Activated effector memory CD4-positive, alpha-beta T cell treated with anti-CD3 and anti-CD28 coated beads, Interleukin-2, amount 50 U/mL, for 16 hours (primary cell): ENCODE measurements at places on chromosomes 2 and 18.

DNA sequence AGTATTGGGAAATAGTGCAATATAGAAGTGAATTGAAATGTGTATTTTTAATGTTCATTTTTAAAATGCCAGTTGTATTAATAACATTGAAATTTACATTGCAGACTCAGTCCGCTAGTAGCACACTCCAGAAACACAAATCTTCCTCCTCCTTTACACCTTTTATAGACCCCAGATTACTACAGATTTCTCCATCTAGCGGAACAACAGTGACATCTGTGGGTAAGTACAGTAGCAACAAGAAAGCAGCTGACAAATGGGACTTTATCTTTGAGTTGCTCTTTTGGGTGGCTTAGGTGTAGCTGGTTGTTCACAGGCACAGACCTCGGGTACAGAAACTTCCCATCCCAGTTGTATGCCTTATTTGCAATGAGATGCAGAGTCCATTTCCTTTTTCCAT is 118.2 kb upstream of the IL1R2 start:
- no peak for DNase-seq

DNA sequence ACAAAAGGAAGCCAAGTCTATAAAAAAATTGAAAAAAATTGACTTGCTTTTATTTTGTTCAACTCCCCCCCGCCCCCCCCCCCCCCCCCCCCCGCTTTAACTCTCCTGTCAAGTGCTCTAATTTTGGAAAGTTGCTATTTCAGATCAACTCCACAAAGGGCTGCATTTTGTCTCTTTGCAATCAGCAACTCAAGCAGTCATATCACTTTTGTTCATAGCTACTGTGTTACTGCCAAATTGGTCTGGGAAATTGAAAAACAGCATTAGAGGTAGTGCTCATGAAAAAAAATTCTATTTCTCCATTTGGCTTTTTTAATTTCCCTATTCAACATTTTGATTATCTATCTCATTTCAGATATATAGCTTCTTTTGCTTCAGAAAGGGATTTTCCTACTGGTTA is 531.8 kb downstream of the LRP1B start:
- no peak for DNase-seq

DNA sequence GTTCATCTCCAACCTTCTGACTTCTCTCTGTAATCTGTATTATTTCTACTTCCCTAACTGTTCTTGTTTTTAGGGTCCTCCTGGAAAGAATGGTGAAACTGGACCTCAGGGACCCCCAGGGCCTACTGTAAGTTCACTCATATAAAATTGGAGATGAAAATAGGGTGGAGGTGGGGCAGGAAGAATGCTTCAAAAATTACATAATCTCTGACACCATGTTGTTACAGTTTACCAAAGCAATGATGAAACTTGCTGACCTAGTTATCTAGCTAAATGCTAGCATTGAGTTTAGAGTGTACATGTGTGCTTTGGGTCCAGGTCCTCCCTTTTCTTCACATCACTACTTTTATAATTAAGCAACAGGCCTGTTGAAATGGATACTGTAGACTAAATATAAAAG is 23.1 kb downstream of the COL3A1 start:
- no peak for DNase-seq

DNA sequence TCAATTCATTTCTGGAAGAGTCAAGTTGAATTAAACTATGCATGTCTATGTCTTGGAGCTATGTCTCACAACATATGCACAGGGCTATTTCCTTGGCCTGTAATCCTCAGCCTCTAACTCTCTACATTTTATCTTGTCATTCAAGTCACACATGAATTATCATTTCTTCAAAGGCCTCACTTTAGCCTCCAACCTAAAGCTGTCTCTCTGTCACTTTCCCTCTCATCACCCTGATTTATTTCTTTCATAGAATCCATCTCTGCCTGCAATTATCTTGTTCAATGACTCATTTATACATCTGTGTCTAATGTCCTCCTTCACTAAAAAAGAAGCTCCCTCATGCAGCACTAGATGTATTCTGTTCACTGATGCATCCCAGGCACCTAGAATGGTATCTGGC is 614.2 kb upstream of the REG3G start:
- DNase-seq = no peak

GRCh38 chr2:31131871-31132270 is 6.4 kb downstream of the GALNT14 start:
- no peak for DNase-seq

- no peak for DNase-seq
Observed at GRCh38 chr2:102578376-102578775, 41.0 kb upstream of the SLC9A2 start.

- no peak for DNase-seq
Observed at GRCh38 chr2:88028931-88029330, 12.6 kb upstream of the RNU2-63P start.

DNA sequence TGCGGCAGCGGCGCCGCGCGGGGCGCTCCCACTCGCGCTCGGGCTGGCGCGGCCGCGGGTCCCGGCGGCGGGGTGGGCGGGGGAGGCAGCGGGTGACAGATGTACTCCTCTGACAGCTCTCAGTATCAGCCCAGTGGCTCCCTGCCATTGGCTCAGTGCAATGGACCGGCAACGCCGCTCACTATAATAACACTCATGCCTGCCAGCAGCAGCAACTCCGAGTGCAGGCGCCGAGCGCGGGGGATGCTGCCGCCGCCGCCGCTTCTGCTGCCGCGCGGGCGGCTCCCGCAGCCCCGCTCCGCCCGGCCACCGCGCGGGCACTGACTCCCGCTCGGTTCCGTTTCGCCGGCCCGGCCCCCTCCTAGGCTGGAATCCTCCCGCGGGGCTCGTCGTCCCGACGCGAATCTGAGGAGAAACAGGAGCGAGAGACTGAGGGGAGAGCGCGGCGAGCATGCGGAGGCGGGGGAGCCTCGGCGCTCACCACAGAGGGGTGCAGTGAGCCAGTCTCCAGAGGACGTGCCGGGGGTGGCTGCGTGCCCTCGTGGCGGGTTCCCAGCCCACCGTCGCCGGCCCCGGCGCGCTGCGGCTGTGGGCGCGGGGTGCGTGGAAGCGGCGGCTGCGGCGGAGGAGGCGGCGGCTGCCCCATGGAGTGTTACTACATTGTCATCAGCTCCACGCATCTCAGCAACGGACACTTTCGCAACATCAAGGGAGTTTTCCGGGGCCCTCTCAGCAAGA is at the start of gene ZNF804A:
ZNF804A (plus strand) TSS at position 214 of the 738 bp plus-strand sequence; CDS start at position 645, 431 bp downstream.
- no peak for DNase-seq

DNA sequence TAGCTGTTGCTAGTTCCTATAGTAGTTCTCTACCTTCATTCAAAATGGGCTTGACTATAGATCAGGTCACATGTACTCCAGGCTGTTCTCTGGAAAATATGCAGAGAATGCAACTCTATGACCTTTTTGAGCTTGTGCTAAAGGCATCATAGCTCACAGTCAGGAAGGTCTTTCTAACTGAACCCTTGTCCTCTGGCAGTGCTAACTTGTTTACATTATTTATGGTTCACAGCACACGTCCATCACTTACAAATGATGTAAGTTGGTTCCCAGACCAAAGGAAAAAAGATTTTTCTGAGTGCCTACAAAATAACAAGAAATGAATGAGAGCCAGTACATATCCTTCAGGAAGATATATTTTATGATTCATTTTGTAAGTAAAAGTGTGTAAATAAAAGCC is 236.1 kb downstream of the GCA start:
- no peak for DNase-seq

- no peak for DNase-seq
Observed at GRCh38 chr2:236525411-236525997, 44.1 kb upstream of the ACKR3 start.

DNA sequence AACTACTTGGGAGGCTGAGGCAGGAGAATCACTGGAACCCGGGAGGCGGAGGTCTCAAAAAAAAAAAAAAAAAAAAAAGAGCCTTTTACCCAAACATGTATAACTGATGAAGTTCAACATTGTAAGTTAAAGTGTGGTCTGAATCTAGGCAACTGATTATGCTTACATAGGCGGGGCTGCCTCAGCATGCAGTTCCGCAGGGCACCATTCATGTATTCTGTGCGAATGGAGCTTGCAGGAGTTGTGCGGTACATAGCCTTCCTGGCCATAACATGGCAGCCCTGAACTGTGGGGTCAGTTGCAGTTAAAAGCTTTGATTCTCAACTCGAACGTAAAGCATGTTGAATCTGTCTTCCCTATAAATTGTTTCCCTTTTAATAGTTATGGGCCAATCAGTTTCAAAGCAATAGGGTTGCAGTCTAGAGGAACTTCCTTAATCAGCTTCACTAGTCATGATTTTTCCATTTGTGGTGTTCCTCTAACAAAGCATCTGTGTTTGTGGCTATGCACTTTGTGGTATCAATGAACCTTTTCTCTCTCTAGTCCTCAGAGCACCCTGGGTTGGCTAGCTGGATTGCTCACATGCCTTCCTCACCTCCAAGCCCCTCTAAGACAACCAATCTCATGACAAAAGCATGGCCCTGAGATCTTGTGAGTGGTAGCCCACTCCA is 30.6 kb upstream of the CEP68 start:
- no peak for DNase-seq

- no peak for DNase-seq
Observed at GRCh38 chr2:28901841-28902240, 7.4 kb downstream of the WDR43 start.

DNA sequence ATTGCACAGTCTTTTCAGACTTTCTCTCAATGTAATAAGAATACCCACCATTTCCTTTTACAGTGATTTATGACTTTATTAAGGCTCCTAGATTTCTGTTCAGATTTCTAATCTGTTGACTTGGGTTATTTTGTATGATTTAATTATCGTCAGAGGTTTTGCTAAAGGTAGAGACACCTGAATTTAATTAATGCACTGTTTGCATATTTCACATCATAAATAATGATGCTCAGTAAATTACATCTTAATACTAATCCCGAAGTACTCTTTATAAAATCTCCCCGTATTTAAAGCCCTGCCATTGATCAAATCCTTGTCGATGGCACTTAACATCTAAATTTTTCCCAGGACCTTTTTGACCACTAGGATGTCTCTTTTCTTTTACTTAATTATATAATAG is 399.9 kb downstream of the MEIS1 start:
- DNase-seq = no peak

GRCh38 chr18:42640160-42640559 is 475.3 kb downstream of the RIT2 start:
- DNase-seq = no peak

- no peak for DNase-seq
Observed at GRCh38 chr2:24816884-24817283, 23.7 kb downstream of the CENPO start.

GRCh38 chr2:145161656-145162055 is 641.7 kb upstream of the ZEB2 start:
- DNase-seq = no peak

DNA sequence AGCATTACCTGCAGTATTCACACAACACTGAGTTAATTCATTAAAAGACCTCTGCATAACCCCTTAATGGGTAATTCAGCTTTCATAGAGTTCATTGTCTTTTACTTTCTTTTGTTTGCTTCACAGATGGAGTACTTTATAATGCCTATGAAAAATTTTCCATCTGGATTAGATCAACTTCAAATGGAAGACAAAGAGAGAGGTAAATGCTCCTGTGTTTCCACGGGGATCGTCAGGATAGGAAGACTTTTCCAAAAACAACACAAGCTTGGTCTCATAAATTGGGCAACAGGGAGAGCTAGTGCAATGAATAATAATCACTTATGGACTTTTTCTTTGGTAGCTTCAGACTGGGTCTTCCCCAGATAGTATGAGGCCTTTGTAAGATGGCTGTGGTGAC is 100.7 kb downstream of the ICOS start:
- no peak for DNase-seq

DNA sequence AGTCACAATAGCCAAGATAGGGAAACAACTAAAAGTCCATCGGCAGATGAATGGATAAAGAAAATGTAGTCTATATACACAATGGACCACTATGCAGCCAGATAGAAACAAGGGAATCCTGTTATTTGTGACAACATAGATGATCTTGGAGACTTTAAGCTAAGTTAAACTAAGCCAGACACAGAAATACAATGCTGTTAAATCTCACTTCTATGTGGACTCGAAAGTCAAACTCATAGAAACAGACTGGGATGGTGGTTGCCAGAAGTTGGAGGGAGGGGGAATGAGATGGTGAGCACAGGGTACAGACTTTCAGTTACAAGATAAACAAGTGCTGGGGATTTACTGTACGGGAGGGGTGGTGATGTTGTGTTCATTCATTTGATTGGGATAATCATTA is 5.4 kb upstream of the CNDP1 start:
- DNase-seq = no peak

GRCh38 chr2:75317802-75318201 is 118.5 kb upstream of the TACR1 start:
- no peak for DNase-seq

DNA sequence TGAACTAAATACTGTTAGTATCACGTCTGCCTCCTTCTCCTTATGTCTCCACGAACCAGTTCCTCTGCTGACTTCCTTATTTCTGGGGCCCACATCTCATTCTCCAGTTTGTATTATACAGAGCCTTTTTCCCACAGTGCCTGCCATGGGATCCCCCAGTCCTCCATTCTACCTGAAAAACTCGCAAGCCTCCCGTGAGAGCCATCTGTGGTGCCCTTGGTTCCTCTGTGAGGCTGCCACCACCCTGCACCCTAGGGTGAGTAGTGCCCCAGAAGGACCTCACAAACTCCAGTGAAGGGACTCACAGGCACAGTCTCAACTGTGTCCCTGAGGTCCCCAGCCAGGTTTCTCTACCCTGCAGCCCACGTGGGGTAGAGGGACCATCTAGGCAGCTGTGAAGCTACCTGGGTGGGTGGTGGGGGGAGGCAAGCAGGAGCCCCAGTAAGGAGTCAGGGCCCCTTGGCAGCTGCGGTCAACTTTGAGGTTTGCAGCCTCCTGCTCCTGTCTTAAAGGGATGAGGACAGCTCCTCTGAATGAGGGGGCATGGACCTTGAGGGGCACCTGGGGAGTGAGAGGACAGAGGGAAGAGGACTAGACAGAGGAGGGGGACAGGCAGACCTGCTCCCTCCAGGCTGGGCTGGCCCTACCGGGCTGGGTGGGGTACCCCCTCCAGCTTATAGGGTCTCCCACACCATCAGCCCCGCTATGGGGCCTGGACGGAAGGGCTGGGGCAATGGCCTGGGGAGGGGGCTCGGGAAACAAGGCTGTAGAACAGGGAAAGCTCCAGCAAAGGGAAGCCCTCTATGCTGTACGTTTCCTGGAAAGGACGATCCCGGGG is 1.0 kb downstream of the PSTPIP2 start:
- peak; percentile 65 for DNase-seq

DNA sequence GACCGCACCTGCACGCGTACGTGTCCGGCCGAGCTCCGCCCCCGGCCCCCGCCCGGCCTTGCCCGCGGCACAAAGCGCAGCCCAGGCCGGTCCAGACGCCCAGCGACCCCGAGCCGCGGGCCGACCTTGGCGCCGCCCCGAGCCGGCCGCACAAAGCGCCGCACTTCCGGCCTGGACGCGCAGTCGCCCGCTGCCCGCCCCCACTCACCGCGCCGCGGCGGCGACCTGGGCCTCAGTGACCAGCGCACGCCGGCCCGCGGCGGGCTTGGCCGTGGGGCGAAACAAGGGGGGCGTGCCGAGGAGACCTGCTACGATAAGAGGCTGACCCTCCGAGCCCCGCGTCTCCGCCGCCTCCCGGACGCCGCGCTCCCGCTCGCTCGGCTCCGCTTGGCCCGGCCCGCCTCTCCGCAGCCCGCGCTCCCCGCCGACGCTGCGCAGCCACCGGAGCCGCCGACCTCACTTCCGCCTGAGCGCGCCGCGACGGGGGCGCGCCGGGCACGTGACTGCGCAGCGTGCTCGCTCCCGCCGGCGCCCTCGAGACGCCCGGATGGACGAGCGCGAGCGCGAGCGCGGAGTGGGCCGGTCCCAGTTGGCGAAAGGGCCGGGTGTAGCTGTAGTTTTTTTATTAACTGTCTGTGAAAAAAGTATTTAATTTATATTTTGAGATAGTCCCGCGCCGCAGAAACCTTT is at the start of gene FAM168B:
FAM168B (minus strand) TSS at position 455 of the 690 bp plus-strand sequence. CDS start 10,814 bp downstream, outside the sequence.
- peak; percentile 96 for DNase-seq
